ENCODE measurements at places on chromosomes 3 and 15.
A peak's percentile ranks its signal among the peaks of the same experiment; 100 is the strongest.

- DNase-seq = no peak
Observed at GRCh38 chr15:64979252-64979710, 10.4 kb downstream of the SPG21 start.

DNA sequence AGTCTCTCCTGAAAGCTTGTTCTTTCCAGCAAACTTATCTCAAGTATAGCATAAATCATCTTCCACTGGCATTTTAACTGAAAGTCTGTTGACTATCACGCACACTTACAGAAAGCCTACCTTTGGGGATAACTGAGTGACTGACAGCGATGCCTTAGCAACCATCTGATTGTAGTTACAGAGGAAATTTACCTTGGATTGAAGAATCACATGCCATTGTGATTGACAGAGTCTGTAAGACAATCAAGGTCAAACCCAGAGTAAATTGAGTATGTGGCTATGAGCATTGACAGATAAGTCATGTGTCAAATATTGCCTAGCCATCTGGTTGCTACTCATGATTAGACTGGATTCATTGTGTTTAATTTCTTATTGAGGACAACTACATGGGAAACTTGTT lies 82.0 kb downstream of the CNTN4 start:
- DNase-seq = peak; percentile 72

DNA sequence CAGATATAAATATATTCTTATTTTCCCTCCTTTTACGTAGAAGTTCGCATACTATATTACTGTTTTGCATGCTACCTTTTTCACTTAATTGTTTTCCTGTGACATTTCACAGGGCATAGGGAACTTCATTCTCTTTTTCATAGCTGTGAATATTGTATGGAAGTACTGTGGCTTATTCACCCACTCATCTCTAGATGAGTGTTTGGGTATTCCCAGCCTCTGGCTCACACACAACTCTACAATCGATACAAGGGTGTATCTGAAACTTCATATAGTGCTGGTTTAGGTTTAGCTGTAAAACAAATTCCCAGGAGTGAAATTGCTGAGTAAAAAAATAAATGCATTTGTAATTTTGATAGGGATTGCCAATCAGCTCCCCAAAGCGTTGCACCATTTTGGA lies 55.3 kb upstream of the MAGI1 start:
- DNase-seq = no peak

- no peak for DNase-seq
Observed at GRCh38 chr3:104819333-104819732, 547.4 kb upstream of the ALCAM start.

DNA sequence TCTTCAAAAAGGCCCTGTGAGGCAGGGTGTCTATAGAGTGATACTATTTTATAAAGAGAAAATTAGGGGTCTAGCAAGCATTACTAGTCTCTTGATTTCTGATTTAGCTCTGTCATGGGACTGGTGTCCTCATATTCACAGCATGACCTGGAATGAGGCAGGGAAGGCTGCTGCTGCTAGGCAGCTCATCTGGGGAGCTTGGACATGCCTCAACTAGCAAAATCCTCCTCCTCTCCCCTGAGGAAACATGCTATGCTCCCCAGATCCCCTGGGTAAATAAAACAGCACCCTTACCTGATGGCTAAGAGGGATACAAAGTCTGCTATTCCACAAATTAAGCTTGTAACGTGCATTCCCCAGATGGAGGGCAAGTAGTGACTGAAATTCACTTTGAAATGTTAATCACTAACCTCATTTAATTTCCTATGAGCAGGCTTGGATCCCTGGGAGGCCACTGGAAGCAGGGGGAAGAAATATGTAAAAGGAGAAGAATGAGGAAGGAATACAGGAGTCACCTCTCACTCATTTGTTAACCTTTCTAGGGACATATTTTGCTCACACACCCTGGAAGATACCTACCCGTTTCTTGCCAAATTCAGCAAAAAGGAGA lies 709.4 kb downstream of the SQOR start:
- peak; percentile 40 for DNase-seq

- DNase-seq = no peak
Observed at GRCh38 chr15:69474291-69474690, 21.7 kb downstream of the RPLP1 start.

DNA sequence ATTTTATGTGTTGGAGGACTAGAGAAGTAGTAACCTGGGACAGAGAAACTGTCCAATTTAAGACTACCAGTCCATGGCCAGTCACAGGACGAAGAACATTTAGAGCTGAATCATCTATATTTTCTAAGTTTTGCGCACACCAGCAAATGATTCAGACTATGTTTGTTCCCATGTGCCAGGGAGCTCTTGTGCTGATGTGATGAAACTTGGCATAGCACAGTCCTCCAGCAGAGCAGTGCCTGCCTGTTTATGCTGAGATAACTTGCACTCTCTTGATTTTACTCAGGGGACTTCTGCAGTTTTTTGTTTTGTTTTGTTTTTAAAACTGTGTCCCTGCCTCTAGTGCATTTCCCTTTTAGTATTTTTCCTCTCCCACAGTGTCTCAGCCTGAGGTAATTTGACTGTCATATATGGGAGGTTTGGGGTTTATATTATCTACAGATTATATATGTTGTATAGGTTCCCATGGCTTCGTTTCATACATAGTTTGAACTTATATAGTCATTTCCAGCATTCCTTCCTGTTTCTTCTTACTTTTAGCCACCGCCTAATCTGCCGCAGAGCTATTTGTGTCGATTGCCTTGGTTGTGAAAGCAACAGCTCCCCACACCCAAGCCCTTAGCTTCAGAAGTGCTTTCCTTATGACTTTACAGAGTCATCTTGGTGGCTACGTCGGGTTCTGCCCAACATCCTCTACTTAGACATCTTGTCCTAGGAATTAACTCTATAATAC lies 45.5 kb downstream of the PPM1L start:
- peak; percentile 20 for DNase-seq

DNA sequence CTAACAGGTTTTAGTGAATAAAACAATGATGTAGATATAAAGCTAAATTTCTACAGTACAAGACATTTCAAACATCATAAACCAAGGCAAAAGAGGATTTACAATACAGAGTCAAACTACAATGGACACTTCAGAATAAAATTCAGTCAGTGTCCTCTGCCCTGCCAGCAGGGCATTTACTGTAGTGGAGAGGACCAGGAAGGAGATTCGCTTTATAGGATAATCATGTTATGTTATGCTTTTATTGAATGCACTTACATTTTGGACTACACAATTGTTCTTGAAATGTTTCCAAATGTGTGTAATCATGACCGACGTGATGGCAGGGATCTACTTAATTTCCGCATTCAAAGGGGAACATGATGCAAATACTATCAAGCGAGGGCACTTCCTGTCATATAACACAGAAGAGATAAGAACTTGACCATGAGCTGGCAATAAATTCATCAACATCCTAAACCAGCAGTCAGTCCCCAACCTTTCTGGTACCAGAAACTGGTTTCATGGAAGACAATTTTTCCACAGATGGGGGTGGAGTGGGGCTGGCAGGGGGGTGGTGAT lies 925.6 kb downstream of the FHIT start:
- no peak for DNase-seq

GRCh38 chr3:49377483-49377882 lies 19.3 kb upstream of the GPX1 start:
- no peak for DNase-seq

- DNase-seq = no peak
Observed at GRCh38 chr3:102441832-102442231, 7.0 kb downstream of the ZPLD1 start.

- DNase-seq = peak; percentile 66
Observed at GRCh38 chr15:93716615-93717231, 514.6 kb upstream of the MCTP2 start.

DNA sequence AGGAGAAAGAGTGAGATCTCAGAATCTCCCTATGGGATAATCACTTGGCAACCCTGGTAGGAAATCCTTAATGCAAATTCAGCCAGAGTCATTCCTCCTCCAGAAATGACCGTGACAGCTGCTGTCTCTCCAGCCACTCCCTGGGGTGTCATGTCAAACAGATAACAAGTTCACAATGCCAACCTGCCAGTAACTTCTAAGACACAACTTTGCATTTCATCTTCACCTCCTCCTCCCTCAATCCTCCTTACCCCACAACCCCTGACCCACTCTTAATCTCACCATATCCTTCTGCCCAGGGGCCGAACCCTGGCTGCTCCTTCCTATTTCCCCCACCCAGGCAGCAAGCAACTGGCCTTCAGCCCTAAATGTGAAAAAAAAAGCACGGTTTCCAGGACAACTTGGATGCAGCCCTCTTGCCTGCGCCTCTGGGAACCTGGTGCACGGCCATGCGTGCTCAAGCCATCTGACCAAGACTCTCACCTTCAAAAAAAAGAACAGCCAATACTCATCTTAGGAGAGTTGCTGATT lies 166.0 kb downstream of the NTRK3 start:
- DNase-seq = no peak

DNA sequence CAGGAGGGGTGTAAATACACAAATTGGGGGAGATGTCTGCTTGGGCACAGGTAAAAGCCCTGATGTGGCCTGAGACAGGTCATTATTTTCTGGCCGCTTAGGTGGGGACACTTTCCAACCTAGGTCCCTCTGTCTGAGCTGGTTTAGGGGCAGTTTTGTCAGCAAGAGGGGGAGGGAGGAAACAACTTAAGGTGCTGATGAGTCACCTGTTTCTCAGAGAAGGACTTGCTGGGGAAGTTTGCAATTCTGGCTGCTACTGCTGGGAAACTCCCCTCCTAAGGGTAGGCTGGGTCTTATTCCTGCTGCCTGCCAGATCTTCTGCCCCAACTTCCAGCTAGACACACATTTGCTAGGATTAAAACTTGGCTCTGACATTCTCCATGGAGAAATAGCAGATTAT lies 4.8 kb upstream of the RHOV start:
- no peak for DNase-seq

DNA sequence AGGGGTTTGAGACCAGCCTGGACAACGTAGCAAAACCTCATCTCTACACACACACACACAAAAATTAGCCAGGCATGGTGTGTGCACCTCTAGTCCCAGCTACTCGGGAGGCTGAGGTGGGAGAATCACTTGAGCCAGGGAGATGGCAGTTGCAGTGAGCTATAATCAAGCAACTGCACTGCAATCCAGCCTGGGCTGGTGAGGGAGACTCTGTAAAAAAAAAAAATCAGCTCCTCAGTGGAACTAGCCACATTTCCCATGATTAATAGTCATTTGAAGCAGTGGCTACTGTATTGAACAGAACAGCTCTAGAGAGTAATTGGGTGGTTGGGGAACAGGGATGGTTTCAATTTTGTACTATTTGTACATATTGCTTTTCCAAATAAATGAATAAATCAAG lies 11.5 kb upstream of the FBXO40 start:
- no peak for DNase-seq

DNA sequence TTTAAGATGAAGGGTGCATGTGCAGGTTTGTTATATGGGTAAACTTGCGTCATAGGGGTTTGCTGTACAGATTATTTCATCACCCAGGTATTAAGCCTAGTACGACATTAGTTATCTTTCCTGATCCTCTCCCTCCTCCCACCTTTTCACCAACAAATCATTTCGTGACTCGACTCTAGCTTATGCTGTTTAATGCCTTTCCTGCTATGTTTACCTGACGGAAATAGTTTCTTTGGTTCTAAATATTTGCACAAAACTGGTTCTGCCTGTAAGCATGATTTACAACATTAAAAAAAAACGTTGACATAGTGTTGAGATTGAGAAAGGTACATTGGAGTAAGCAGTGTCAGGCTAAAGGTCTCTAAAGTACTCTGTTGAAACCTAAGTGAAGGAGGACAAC lies 2.4 kb downstream of the GNL3 start:
- DNase-seq = no peak

DNA sequence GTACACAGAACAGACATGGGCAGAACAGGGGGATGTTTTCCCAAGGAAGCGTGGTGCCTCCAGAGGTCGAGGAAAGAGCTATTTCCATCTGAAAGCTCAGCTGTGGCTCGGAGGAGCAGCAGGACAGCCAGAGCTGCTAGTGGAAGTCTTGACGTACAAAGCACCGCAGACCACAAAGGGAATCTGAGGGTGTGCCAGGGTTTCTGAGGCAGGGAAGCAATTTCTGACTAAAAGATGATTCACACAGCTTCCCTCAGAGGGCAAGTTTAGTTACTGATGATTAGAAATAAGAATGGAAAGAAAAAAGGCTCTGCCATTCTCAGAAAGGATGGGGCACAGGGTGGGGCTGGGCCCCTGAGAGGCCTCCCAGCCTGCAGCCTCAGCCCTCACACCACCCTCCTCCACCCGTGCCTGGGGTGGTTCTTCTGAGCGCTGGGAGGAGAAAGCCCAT lies 45.8 kb upstream of the SEC13 start:
- DNase-seq = peak; percentile 77

GRCh38 chr3:178960181-178960580 lies 111.4 kb downstream of the ZMAT3 start:
- no peak for DNase-seq

- DNase-seq = no peak
Observed at GRCh38 chr15:90603893-90604292, 74.2 kb downstream of the CRTC3 start.

GRCh38 chr3:71026634-71027578 lies 556.6 kb downstream of the FOXP1 start:
- DNase-seq = no peak

- peak; percentile 84 for DNase-seq
Observed at GRCh38 chr3:177753451-177754155, 556.3 kb upstream of the TBL1XR1 start.

- no peak for DNase-seq
Observed at GRCh38 chr3:5690904-5691532, 503.5 kb downstream of the EDEM1 start.

DNA sequence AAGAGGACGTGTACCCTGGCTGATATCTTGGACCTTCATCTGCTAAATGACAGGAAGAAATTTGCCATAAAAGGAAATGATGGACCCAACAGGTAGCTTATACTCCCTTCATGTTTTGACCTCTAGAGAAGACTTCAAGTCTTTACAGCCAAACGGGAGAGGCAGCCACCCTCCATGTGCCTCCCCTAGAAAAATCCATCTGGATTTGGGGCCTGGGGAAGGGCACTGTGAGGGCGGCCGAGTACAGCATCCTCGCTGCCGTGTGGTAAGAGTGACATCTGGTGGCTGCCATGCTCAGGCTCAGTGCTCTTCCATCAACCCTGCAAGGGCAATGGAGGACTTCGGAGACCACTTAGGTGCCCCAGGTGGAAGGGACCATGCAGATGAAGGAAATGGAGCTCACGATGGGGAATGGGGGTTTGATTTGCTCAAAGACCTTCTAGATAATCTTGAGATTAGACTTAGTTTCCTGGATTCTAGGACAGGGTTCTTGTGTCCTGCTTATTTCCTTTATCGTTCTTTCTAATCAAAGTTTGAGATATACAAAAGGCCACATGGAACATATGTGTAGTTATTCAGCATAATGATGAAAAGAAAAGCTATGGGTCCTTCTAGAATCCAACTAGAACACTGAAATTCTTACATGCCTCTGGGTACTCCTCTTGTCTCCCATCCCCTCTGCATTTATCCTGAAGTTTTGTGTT lies 44.4 kb downstream of the AQP9 start:
- peak; percentile 71 for DNase-seq

DNA sequence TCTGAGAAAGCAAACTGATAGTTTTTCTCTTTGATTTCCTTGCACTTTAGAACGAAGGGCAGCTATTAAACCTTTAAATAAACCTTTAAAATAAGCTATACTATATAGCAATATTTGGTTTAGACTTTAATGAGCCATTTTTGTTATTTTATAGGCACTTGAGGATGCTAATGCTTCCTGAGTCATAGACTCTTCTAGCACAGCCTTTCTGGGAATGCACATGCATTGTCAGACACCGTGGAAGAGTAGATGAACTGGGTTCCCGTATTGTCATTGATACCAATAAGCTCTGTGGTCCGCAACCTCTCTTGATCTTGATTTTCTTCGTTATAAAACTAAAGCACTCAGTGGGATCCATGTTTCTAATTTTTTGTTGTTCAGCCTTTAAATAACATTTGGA lies 27.6 kb downstream of the CERS3 start:
- DNase-seq = no peak

- DNase-seq = peak; percentile 86
Observed at GRCh38 chr15:66251790-66252684, 1.5 kb downstream of the MEGF11 start.

All from eye (tissue), 1 donor.